Left cardiac atrium (tissue), 4 donors: ENCODE measurements at places on chromosomes 2 and 18. TPM values are rescaled to one million over a fixed set of nuclear protein-coding genes. Genes with fewer than 3 reads are reported as not detected.
A peak's percentile ranks its signal among the peaks of the same experiment; 100 is the strongest.

Gene PDCD1
- 1.2 TPM for total RNA-seq

Gene TMEM37
- total RNA-seq: 6.1 TPM

Gene STARD6
- total RNA-seq: not detected

Gene PLCD4
- 0.73 TPM for total RNA-seq

Gene TMEM163
- total RNA-seq: 3.5 TPM

DNA sequence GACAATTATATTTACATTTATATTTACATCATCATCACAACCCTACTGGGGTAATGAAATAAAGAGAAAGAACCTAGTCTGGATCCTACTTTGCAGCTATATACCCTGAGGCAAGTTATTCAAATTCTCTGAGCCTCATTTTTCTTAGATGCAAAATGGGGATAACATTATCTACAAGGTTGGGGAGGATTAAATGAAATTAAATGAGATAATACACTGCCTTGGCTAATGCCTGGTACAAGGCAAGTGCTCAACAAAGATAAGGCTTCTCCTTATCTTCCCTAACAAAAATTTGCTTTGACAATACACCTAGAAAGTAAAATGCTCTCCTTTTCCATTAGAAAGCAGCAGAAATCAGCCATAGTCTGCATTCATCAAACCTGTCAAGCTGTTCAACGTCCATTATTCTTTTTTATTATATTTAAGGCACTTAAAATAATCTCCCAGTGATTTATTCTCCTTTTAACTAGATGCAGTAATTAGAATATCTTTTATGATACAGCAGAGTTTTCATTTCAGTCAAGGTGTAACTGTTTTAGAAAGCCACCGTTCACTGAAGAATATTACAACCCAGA is 44.8 kb downstream of the TCF4 start:
- DNase-seq: no peak

- no peak for DNase-seq
Measured at GRCh38 chr2:205287316-205287715, 395.0 kb upstream of the NRP2 start.

DNA sequence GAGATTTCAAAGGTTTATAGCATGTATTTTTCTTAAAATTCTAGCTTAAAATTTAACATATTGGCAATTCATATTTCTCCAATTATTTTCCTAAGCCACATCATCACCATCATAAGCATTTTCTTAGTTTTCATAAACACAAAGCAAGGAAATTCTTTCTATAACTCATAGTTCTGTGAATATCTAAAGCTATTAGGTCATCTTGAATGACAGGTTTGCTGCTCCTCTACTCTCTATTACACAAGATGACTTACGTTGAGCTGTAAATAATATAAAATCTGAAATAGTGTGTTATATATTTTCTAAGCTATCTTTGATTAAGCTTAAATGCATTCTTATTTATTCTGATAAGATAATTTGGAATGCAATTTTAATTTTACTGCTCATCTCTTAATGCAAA is 984.6 kb upstream of the CNTNAP5 start:
- DNase-seq: no peak

- DNase-seq: no peak
Measured at GRCh38 chr2:147325990-147326389, 518.8 kb upstream of the ACVR2A start.

DNA sequence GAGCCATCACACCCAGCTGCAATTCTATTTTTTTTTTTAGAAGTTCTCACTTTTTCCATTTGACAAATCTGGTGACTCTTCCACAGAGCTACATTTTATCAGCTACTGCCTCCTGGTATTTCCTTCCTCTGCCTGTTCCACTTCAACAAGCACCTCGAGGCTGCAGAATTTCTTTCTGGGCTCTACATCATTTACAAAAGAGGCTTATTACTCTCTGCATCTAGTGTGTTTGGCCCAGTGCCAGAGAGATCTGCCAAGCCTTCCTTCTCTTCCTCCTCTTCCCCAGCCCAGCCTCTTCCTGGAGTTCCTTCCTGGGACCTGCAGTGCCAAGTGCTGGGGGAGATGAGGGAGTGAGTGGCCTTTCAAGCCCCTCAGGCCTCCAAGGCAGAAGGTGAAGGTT is 119.6 kb upstream of the ITGA6 start:
- DNase-seq: peak; percentile 70

GRCh38 chr2:54503192-54503591 is 47.1 kb downstream of the SPTBN1 start:
- DNase-seq: no peak

GRCh38 chr2:71849111-71849510 is 298.6 kb downstream of the CYP26B1 start:
- no peak for DNase-seq

DNA sequence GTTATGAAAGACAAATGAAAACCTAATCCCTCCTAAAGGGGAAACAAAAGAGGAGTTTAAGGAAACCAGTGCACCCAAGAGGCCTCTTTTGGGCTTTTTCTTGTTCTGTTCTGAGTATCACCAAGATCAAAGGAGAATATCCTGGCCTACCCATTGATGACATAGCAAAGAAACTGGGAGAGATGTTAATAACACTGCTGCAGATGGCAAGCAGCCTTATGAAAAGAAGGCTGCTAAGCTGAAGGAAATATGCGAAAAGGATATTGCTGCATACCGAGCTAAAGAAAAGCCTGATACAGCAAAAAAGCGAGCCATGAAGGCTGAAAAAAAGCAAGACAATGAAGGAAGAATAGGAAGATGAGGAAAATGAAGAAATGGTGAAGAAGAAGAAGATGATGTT is 23.6 kb upstream of the STAT4 start:
- no peak for DNase-seq
